ENCODE measurements at places on chromosomes 16 and 17.

GRCh38 chr17:14840616-14841231 lies 424.4 kb downstream of the PMP22 start:
- DNase-seq = no peak

GRCh38 chr16:71590584-71590983 lies 13.7 kb upstream of the TAT start:
- no peak for DNase-seq

GRCh38 chr16:24999856-25000461 lies 15.2 kb downstream of the ARHGAP17 start:
- DNase-seq = no peak

GRCh38 chr16:79909571-79909970 lies 309.0 kb upstream of the MAF start:
- no peak for DNase-seq

DNA sequence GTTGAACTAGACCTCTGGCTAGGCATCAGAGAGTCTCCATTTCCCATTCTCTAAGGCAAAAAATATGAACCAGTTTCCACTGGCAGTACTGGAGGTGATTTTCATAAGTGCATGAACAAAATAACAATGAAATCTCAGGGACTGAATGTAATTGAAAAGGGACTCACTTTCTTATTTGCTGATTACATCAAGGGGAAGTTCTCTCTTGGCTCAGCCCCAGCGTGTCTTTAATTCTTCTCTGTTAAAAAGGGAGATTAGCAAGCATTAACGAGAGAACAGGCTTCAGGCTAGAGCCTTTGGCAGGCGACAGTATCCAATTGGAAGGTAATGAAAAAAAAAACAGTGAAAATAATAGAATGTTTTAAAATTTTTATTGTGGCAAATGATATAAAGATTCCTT lies 34.0 kb upstream of the ADAMTS18 start:
- DNase-seq = no peak

DNA sequence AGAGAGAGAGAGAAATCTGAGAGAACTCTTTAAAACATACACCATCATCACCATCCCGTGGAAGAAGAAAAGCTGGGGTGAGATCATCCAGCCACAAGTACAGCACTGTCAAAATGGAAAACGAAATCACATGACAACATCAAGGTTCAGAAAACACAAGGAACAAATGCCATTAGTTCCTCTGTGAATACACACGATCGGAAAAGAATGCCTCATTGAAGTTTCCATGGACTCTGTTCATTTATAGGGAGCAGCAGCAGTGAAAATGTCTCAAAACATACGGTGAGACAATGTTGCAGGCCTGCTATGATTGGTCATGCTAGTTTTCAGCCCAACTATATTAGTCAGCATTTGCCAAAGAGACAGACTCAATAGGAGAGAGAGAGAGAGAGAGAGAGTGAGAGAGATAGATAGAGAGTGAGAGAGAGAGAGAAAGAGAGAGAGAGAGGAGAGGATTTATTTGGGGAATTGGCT lies 4.4 kb downstream of the CFAP97D1 start:
- no peak for DNase-seq
